ENCODE measurements at places on chromosomes 16 and 17.

DNA sequence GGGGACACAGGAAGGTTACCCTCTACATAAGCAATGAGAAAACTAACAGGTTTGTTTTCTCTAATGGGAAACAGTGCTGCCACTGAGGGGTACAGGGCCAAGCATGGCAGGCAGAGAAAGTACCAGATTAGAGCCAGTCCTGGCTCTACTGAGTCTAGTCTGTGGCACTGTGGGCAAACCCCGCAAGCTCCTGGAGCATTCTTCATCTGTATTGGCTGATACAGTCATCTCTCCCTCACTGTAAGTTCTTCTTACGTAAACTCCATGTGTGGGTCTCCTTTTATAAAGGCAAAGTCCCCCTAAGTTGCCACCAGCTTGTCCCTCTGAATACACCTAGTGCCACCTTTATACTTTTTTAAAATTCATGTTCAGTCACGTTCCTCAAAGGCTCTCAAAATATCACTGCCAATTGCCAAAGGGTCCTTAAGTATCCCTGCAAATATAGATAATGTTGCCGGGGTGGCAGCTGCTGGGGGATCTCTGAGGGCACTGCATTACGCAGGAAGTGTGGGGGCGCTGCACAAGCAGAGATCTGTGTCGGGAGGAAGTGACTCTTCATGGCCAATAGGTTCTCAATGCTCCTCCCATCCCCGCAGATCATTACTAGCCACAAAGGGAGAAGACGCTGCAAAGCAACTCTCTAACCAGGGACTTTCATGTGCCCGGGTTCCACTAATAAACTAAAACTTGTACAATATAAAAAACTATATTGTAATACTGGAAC lies 18.8 kb downstream of the XPO6 start:
- peak; percentile 83 for DNase-seq

- DNase-seq: no peak
These were observed 74.5 kb downstream of the ABCC6 start for GRCh38 chr16:16148755-16149154.

- no peak for DNase-seq
These were observed 147.1 kb upstream of the CHMP6 start for GRCh38 chr17:80844418-80844990.

- peak; percentile 8 for DNase-seq
These were observed 8.9 kb upstream of the C16orf74 start for GRCh38 chr16:85759631-85760419.

DNA sequence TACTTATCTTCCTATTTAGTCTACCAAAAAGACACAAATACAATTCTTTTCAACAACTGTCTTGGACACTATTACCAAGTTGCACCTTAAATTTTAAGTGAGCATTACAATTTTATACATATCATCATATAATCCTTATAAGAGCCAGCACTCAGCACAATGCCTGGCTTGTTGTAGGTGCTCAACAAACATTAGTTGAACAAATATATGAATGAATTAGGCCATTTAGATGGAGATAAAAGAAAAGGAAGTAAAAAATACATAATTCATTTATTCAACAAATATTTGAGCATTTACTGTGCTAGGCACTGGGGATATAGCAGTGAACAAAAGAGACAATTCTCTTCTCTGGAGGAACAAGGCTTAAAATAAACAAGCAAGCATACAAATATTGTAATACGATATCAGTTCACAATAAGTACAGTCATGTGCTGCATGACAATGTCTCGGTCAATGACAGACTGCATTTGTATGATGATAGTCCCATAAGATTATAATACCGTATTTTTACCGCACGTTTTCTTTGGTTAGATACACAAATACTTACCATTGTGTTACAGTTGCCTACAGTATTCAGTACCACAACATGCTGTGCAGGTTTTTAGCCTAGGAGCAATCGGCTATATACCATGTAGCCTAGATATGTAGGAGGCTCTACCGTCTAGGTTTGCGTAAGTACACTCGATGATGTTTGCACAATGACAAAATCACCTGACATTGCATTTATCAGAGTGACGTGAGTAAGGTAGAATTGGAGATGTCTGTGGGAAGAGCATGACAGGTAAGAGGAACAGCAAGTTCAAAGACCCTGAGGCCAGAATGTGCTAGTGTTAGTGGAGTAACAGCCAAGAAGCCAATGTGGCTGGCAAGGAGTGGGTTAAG lies 86.4 kb upstream of the HS3ST2 start:
- no peak for DNase-seq

DNA sequence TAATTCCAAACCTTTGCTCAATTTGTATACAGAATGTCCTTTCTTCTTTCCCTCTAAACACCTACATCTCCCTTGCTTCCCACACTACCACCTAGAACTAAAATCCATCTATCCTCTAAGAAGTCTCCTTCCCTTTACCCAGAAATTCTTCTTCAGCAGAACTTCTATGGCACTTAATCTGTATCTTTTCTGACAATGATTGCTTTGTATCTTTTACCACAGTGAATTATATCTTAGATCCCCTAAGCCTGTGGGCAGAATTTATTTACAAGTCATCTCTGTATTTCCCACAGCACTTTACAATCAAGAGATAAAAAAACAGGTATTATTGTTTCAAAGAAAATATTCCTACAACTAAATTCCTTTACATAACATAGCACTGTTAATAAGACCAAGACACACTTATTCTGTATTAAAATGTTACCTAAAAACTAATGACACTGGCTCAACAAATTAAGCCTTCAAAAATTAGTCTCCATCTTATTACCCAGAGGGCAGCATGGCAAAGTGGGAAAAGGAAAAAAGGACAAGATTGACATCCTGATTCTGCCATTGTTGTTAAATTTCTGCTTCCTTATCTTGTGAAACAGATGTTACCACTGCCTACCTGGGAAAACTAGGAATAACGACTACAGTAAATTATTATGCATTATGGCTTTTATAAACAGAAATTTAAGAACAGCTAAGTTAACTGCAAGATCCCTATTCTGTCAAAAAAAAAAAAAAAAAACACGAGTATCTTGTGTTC lies 42.8 kb downstream of the KANSL1 start:
- DNase-seq: no peak

GRCh38 chr17:6549384-6550036 lies 6.8 kb downstream of the PITPNM3 start:
- DNase-seq: no peak

GRCh38 chr17:17928398-17929287 lies 43.6 kb downstream of the TOM1L2 start:
- no peak for DNase-seq

- no peak for DNase-seq
These were observed 86.3 kb downstream of the SDR42E1 start for GRCh38 chr16:81925016-81925415.

DNA sequence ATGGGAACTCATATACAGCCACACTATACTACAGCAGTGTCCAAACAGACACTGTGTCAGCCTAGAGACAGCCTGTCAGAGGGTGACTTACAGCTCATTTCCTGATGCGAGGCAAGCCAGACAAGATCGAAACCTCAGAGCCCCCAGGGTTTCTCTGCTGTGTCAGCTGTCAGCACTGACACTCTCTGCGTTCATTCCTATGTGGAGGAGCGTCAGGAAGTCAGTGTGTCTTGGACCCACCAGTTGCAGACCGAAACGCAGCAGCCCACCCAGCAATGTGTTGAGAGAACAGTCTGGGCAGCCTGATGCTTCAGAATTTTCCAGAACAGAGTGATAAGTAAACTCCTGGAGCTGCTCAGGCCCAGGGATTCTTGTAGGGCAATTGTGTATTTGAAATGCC lies 20.6 kb upstream of the MAPT start:
- DNase-seq: peak; percentile 20

DNA sequence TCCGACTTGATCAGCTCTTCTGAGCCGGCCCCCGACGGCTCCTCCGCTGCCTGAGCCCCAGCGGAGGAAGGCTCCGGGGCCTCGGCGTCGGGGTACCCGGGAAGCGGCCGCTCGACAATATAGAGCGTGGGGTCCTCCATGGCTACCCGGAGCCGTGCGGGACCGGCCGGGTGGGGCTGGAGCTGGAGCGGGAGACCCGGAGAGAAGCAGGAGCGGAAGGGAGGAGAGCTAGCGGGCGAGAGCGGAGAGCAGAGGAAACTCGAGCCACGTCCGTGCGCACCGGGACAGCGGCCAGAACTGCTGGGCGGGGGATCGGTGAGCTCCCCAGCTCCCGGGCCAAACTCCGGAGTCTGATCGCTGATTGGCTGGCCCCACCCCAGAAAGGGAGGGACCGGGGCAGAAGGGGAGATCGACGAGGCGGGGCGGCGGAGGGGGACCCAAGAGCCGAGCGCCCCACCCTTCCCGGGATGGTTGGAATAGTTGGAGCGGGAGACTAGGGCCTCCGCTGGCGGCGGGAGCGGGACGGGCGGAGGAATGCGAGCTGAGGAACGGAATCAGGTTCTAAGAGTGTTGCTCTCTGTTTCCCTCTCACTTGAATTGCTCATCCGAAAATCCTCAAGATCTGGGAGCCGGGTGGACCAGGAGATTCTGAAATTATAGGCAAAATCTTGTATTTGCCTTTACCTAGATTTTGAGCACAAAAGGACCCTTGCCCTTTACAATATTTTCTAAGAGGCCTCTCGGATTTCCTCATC lies at the start of gene CAVIN1:
Gene CAVIN1 (minus strand): TSS at position 299 of the 755 bp plus-strand sequence. CDS start 159 bp downstream, at position 140.
- peak; percentile 21 for DNase-seq

GRCh38 chr16:50160495-50161164 lies 7.5 kb downstream of the TENT4B start:
- DNase-seq: peak; percentile 36

DNA sequence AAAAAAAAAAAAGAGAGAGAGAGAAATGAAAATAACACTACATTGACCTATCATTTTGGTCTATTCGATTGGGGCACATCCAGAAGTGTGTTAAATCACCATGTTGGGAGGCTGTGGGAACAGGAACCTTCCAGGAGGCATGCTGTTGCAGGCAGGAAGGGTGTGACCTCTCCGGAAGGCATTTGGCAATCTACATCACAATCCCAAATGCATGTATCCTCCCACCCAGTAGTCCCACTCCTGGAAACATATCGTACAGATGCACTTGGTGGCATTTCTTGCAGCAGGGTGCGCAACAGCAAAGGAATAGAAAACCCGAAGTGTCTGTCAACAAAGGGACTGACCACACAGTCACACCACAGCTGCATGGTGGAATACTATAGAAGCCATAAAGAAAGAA lies 7.9 kb downstream of the PLLP start:
- DNase-seq: no peak

DNA sequence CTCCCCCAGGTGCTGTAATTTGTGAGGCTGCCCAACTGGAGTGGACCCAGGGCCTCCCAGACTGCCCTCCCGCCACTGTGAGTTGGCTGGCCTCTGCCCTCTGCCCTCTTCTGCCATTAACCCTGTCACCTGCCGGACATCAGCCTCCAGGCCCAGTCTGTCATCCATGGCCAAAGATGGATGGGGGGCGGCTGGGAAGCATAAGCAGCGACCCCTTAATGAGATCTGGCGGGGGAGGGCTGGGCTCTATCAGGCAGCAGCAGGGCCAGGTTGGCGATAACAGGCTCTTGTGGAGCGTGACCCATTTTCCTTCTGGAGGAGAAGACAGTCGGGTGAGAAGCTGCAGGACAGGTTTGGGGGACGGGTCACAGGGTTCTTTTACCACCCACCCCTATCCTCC lies 25.3 kb downstream of the CDK5RAP3 start:
- DNase-seq: no peak

DNA sequence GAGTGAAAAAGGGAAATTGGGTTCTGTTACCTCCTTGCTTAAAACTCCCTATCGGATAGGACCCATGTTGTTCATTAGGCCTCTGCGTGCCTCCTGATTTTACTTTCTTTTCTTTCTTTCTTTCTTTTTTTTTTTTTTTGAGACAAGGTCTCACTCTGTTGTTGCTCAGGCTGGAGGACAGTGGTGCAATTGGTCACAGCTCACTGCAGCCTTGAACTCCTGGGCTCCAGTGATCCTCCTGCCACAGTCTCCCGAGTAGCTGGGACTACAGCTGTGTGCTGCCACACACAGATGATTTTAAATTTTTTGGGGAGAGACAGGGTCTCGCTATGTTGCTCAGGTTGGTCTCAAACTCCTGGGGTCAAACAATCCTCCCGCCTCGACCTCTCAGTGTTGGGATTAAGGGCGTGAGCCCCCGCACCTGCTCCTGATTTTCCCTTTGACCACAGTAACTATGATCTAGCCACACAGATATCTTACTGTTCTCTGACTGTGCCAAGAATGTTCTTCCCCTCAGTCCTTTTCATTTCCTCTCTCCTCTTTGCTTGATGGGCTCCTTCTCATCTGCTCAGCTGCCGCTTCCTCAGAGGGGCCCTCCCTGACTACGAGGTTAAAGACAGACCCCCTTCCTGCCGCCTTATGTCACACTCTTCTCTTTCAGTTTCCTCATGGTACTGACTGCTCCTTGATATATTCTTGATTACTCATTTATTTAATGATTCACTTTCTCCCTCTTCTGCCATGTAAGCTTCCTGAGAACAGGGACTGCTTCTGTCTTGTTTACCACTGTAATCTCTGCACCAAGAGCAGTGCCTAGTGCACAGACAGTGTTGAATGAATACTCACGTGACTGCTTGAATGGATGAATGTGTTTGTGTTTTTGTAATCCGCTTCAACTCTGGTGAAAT lies 44.3 kb downstream of the LCMT1 start:
- no peak for DNase-seq

DNA sequence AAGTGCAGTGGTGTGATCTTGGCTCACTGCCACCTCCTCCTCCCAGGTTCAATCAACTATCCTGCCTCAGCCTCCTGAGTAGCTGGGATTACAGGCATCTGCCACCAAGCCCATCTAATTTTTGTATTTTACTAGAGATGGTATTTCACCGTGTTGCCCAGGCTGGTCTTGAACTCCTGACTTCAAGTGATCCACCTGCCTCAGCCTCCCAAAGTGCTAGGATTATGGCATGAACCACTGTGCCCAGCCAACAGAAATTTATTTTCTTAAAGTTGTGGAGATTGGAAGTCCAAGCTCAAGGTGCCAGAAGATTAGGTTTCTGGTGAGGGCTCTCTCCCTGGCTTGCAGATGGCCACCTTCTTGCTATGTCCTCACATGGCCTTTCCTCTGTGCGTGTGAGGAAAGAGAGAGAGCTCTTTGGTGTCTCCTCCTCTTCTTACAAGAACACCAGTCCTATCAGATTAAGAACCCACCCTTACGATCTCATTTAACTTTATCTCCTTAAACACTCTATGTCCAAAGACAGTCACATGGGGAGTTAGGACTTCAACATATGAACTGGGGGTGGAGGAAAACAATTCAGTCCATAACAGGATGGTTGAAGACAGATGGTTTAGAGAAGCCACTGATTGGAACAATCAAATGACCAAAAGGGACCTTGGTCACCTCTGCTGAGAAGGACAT lies 31.8 kb downstream of the C16orf82 start:
- DNase-seq: no peak

GRCh38 chr17:39183720-39184119 lies 13.7 kb downstream of the CACNB1 start:
- no peak for DNase-seq

DNA sequence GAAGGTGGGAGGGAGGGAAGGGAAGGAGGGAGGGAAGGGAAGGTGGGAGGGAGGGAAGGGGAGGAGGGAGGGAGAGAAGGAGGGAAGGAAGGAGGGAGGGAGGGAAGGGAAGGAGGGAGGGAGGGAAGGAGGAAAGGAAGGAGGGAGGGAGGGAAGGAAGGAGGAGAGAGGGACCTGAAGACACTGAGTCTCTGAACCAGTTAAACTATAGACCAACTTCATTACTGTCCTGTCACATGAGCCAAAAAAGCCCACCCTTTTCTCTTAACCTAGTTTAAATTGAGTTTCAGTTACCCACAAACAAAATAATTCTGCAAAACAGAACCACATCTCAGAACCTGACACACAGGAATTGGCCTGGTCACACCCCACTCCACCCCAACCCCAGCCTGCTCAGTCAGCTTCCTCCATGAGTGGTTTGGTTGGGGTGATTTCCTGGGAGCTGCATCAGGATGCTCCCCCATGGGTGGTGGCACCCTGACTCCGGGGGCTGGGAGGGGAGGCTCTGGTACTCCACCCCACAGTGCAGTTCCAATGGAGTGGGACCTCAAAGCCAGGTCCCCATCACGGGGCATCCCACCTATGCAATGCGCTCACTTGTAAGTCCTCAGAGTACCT lies 4.7 kb upstream of the PRR29 start:
- peak; percentile 55 for DNase-seq
